ENCODE measurements at places on chromosomes 5 and 9. TPM values are rescaled to one million over a fixed set of nuclear protein-coding genes. Genes with fewer than 3 reads are reported as not detected.
A peak's percentile ranks its signal among the peaks of the same experiment; 100 is the strongest.

GRCh38 chr5:66814146-66814991, 218.2 kb downstream of the MAST4 start:
- no peak overlapping the region for H3K27ac ChIP-seq
- no peaks in the 10 kb centered on the region for H3K36me3 ChIP-seq
- DNase-seq: peak; percentile 36

DNA sequence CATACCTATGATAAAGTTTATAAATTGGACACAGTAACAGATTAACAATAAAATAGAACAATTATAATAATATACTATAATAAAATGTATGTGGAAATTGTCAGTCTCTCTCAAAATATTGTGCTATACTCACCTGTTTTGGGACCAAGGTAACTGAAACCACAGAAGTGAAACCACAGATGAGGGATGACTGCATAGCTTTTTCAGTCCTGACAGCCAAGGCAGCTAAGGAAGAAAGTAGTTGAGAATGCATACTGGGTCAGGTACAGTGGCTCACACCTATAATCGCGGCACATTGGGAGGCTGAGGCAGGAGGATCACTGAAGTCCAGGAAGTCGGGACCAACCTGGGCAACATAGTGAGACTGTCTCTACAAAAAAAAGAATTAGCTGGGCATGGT, 8.9 kb downstream of the SRP19 start:
- no peaks in the 10 kb centered on the region for H3K4me1 ChIP-seq
- DNase-seq: no peak
- peaks cover 36% of the 10 kb centered on the region for H3K36me3 ChIP-seq
- H3K4me3 ChIP-seq: no peak overlapping the region
- H3K27ac ChIP-seq: no peak overlapping the region

DNA sequence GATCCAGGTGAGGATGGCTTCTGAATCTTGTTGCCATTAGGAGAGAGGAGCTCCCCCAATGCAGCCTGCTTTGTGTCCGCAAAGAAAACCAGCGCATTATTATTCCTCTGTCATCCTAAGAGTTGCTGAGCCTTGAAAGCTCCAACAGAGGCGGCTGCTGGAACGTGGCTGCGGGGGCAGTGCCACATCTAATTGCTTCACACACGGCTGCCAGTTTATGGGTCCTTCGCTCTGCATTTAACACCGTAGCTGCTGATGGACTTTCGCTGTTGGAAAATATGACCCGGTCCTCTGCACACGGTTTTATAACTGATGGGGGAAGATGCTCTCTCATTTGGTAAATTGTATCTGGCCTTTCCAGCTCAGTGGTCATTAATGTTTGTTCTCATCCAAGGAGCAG, 38.0 kb downstream of the ZNF622 start:
- H3K27me3 ChIP-seq: no peaks in the 10 kb centered on the region
- no peaks in the 10 kb centered on the region for H3K36me3 ChIP-seq
- no peak overlapping the region for H3K27ac ChIP-seq

DNA sequence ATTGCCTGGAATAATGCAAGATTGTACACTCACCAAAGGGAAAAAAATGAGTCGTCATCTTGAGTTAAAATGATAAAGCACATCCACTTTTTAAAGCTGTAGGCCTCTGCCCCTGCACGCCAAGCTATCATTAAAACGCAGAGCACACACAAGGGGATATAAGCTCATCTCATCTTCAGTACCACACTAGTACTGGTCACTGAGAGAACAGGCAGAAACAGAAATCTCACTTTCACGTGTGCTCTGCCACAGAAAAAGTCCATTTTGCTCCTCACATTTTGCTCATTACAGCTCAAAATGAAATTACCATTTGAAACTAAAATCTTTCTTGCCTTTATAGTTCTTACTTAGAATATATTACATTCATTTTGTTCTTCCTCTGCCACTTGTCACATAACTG, 99.2 kb upstream of the SLC30A5 start:
- H3K27me3 ChIP-seq: no peaks in the 10 kb centered on the region
- no peak for DNase-seq
- H3K4me3 ChIP-seq: no peak overlapping the region
- no peaks in the 10 kb centered on the region for H3K4me1 ChIP-seq
- no peak overlapping the region for H3K27ac ChIP-seq

GRCh38 chr5:170584450-170585058, 80.7 kb downstream of the KCNIP1 start:
- H3K27me3 ChIP-seq: no peaks in the 10 kb centered on the region
- no peak overlapping the region for H3K4me3 ChIP-seq
- no peaks in the 10 kb centered on the region for H3K4me1 ChIP-seq
- no peaks in the 10 kb centered on the region for H3K36me3 ChIP-seq
- H3K27ac ChIP-seq: no peak overlapping the region

GRCh38 chr5:60453186-60453976, 246.6 kb downstream of the DEPDC1B start:
- no peak for DNase-seq
- H3K4me1 ChIP-seq: no peaks in the 10 kb centered on the region

DNA sequence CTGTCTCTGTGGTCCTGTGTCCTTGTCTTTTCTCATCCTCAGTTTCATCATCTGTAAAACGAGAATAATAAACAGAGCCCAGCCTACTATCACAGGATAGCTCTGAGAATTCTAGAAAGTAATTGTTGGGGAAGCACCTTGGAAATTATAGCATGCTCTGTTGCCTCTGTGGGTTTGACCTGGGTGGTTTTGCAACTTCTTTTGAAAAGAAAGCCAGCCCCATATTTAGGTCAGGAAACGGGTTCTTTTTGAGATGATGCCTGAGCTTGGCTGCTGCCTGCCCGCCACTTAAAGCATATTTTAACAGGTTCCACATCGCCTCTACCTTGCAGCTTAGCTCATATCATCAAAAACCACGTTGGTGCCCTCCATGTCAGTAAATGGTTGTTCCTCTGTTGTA, 111.1 kb downstream of the TLR4 start:
- peaks cover 7% of the 10 kb centered on the region for H3K4me1 ChIP-seq
- no peak overlapping the region for H3K27ac ChIP-seq
- no peak overlapping the region for H3K4me3 ChIP-seq
- no peaks in the 10 kb centered on the region for H3K27me3 ChIP-seq

Gene SPIN1
- 26.2 TPM for polyA plus RNA-seq

Gene HEMGN
- 14.2 TPM for polyA plus RNA-seq

Gene IFNK
- not detected for polyA plus RNA-seq

All from naive thymus-derived CD4-positive, alpha-beta T cell (primary cell).